ENCODE measurements at places on chromosomes 2 and 18.

GRCh38 chr2:234635284-234635683, 138.4 kb upstream of the ARL4C start:
- no peak for DNase-seq

DNA sequence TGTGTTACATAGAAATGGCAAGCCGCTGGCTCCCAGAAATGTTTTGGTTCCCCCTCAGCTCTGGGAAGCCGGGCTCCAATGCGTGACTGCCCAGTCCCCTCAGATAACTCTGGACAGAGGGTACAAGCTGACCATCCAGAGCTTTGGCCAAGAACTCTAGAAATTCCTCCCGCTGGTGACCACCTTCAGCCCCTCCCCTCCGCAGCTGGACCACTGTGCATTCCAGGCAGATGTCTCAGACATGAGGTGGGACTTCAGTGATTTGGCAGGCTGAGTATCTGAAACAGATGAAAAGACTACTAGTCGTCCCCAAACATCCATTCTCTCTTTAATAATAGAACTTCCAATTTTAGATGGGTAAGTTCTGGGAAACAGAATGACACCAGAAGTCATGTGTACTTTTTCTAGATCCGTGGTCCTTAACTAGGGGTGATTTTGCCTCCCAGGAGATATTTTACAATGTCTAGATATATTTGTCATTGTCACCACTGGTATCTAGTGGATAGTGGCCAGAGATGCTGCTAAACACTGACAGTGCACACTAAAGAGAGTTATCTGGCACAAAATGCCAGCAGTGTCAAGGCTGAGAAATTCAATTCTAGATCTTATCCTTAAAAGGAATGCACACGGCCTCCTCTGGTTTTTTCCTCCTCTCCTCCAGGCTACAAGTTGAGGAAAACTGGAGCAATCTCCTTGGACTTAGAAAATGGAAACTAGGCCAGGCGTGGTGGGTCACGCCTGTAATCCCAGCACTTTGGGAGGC, 294.3 kb downstream of the SRBD1 start:
- no peak for DNase-seq

DNA sequence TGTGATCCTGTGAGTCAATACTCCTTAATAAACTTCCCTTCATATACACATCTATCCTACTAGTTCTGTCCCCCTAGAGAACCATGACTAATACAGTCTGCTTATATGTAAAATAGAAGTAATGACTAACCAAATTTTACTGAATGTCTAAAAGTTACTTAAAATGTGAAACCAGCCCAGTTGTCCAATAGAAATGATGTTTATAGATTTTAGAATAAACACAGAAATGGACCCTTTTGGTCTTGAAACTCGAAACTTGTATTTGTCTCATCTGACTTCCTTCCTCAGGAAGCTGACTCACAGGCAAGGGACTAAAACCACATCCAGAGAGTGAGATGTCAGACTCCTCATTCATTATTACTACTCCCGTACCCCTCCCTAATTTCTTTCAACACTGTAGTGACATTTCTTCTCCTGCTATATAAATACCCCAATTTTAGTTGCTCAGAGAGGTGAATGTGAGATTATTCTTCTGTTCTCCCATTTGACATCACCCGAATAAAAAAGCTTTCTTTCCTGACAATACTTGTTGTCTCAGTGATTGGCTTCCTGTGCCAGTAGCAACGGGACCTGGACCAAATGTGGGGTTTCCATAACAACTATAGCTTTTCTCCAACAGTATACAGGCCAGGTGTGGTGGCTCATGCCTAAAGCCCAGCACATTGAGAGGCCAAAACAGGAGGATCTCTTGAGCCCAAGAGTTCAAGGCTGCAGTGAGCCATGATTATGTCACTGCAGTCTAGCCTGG, 486.0 kb downstream of the ERBB4 start:
- peak; percentile 32 for DNase-seq

GRCh38 chr2:105617631-105618350, 126.9 kb upstream of the NCK2 start:
- no peak for DNase-seq

DNA sequence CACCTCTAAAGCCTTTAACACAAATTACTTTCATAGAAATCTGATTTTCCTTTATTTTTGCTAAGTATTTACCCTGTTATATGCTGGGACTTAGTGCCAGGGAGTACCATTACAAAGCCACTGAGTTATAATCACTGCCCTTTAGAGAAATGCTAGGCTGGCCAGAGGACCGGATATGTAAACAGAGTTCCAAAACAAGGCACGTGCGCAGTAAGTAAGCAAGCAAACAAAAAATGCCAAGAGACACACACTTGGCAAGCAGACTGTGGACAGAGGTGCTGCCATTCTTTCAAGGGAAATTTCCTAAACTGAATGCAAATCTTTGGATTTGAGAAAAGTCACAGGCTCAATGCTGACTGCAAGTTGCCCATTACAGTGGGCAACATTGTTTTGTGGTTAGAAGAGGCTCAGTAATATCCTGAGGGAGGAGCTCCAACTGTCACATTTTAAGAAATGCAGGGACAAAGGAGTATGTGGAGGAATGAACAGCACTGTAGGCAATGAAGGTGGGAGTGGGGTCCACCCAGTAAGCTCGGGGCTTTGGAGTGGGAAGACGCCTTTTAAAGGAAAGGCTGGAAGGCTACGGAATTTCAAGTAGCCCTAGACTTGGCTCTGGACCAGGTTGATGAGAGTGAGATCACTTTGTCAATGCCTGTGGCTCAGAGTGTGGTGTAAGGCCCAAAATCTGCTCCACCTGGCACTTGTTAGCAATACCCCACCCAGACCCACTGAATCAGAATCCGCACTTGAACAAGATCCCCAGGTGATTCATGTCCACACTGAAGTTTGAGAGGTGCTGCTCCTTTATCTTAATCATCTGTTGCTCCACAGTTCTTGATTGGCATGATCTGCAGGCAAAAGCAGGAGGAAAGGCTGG, 2.1 kb upstream of the PARD6G start:
- no peak for DNase-seq

DNA sequence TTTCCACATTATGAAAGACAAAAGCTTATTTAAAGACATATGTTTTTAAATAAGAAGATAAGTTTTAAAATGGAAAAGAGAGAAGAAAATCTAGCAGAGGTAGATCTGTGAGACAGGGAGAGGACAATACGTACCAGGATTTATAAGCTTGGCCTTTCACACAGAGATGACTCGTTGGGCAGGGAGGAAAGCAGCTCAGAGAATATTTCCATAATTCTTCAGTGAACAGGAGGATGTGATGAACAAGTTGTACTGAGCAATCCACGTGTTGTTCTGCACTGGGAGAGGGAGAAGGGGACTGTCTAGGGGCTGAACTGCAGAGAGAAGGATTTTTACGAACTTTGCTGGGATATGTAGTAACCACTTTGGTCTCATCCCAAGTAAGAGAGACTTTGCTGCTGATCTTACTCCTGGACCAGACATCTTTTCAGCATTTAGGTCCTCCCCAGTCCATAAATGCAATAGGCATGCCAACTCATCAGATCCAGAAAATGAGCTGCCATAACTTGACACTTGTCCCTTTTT, 162.5 kb upstream of the SETBP1 start:
- DNase-seq, result peak; percentile 15

DNA sequence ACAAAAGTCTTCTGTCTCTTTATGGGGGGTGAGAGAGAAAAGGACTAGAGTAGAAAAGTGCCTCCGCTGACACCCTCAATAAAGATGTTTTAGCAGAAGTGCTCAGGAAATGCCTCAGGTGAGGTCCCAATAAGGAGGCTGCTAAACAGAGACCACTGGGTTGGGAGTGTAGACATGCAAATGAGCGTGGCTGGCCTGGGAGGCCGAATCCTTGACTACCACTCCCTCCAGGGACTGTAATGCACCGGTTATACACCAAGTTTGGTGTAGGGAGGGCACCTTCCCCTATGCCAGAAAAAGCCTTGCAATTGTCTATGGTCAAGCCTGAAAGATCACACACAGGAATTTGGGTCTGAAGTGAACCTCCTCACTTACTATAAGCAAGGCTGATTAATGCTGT, 1.8 kb downstream of the TMX3 start:
- DNase-seq, result no peak

- DNase-seq, result no peak
Observed at GRCh38 chr2:66828876-66829275, 394.0 kb downstream of the MEIS1 start.

GRCh38 chr2:29110916-29111535, 4.2 kb upstream of the CLIP4 start:
- no peak for DNase-seq

- no peak for DNase-seq
Observed at GRCh38 chr2:109244750-109245382, 115.9 kb downstream of the SH3RF3 start.

DNA sequence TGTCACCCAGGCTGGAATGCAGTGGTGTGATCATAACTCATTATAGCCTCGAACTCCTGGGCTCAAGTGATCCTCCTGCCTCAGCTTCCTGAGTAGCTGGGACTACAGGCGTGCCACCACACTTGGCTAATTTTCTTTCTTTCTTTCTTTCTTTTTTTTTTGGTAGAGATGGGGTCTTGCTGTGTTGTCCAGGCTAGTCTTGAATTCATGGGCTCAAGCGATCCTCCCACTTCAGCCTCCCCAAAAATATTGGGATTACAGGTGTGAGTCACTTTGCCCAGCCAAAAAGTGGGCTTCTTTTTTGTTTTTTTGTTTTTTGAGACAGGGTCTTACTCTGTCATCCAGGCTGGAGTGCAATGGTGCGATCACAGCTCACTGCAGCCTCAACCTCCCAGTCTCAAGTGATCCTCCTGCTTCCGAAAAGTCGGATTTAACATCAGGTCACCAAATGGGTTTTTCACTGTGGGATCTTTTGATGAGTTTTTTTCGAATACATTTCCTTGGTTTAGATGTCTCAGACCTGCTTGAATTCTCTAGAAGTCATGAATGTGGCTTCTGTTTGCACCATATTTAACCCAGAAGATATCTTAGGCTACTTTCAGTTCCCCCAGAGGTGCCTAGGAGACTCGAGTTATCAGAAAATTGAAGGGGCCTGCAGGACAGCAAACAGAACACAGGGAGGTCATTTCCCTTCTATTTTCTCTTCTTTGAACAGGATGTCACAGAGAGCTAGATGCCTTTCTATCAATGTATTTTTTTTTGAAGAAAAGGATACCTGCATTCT, 8.9 kb downstream of the RAB31 start:
- DNase-seq, result no peak

- DNase-seq, result peak; percentile 58
Observed at GRCh38 chr2:50529600-50530218, 502.2 kb downstream of the NRXN1 start.

GRCh38 chr2:224157655-224158054, 118.6 kb upstream of the SERPINE2 start:
- no peak for DNase-seq

DNA sequence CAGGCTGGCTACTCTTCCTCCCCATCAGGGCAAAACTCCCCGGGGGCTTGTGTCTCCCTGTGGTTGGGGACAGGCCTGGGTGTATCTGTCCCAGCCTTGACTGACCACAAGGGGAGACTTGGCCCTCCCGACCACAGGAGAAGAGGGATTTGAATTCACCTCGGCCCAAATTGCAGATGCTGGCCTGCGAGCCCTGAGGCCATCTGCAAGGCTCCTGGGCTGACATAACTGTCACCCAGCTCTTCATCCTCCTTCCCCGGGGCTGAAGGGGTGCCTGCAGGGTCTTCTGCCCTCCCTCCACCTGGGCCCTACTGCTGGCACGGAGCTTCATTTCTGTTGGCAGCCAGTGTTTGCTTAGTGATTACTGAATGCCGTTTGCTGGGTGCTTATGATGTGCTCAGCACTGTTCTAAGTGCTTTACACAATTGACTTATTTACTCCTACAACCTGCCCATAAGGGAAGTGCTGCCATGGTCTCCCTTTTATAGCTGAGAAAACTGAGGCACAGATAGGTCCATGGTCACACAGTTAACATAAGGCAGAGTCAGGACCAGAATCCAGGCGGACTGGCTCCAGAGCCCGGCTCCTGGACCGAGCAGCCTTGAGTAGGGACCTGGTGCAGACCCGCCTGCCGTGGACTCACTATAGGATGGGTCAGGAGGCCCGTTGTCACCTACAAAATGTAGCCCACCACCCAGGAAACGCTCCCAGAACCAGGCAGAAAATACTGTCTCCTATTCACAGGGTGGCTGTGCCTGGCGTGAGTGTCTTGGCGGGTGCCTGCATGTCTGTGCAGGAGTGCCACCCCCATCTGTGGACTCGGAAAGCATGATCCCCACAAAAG, 18.9 kb downstream of the STEAP3 start:
- no peak for DNase-seq

DNA sequence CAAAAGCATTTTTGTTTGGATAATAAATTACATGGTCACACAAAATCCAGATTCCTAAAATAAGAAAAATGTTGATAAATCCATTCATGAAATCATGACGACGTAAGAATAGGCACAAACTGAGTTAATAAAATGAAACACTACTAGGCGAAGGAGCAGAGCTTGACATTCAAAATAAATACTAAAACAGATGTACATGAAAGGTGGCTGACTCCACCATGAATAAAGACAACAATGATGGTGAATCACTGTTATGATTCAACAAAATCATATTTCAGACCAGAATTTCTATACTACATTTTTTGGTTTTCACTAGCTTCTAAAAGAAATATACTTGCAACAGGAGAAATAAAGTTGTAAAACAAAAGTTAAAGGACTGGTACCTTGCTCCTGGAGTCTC, 122.0 kb upstream of the RNU4ATAC start:
- DNase-seq, result no peak

Measured in fibroblast of skin of scalp (primary cell).